CD4-positive, alpha-beta T cell treated with Interferon gamma for 1 hour (primary cell): ENCODE measurements at places on chromosomes 16 and 17.

- DNase-seq, result no peak
These were observed 77.6 kb downstream of the PLD6 start for GRCh38 chr17:17128476-17129075.

- no peak for DNase-seq
These were observed 46.6 kb downstream of the MRM3 start for GRCh38 chr17:828761-829160.

GRCh38 chr17:59287452-59287851, 44.0 kb upstream of the YPEL2 start:
- DNase-seq, result peak; percentile 15

DNA sequence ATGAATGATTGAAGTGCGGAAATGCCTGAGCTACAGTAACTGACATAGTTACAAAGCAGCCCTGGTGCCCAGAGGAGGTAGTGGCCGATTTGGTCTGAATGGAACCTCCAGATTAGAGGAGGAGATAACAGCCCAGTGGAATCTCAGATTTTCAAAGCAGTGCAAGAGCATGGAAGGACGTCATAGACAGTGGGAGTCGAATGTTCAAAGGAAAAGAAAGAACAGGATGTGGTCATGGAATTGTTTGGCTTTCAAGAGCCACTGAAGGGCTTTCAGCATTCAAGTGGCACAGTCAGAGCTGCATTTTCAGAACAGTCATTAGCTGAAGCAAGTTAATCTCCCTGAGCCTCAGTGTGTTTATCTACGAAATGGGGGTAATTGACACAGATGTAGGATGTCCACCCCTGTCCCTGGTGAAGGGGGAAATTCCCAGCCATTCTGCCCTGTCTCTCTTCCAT, 104.6 kb upstream of the CACNG3 start:
- DNase-seq, result no peak

DNA sequence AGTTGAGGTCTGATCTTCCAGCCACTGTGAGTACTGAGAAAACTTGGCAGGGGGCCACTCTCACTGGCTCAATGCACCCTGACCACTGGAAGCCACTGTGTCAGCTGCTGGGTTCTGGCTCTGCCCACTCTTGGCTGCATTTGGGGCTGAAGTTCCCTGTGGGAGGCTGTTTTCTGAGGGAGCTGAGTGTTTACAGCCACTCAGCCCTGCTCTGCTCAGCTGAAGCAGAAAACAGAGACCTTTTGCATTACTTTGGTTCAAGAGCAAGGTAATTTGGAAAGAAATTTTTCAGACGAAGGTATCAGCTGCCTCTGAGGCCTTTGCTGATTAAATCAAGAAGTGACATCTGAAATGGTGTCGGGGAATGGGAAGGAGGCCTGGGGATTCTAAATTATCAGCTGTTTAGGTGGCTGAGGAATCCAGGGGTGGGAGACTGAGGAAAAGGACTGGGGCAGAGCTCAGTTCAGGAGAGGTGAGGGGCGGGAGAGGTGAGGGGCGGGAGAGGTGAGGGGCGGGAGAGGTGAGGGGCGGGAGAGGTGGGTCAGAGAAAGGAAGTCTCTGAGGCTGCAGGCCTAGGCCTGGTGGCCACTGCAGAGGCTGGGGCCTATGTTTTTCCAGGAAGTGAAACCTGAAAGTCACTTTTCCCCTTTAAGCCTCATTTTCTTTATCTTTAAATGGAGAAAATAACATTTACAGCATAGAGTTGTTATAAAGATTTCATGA, at the start of gene ACSM5:
Gene ACSM5 (plus strand): TSS at position 137 of the 723 bp plus-strand sequence. CDS start 1,951 bp downstream, outside the sequence.
- no peak for DNase-seq

DNA sequence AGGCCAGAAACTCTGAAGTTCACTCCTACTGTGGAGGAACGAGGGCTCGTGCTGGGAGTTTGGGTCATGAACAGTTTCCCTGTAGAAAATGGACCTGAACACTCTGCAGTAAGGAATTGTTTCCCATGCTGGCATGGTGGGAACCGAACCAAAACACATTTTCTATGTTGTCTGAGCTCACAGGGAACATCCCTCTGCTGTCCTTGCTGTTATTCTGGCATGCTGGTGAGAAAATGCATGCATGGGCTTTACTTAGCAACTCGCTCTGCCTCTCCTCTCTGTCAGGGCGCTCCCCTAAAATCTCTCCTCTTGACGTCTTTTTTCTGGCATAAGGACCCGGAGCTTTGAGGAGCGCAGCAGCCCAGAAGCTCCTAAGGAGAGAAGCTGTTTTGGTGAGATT, 5.4 kb downstream of the RTN4RL1 start:
- no peak for DNase-seq

GRCh38 chr17:40818733-40819527, 3.5 kb downstream of the KRT10 start:
- DNase-seq, result peak; percentile 86

DNA sequence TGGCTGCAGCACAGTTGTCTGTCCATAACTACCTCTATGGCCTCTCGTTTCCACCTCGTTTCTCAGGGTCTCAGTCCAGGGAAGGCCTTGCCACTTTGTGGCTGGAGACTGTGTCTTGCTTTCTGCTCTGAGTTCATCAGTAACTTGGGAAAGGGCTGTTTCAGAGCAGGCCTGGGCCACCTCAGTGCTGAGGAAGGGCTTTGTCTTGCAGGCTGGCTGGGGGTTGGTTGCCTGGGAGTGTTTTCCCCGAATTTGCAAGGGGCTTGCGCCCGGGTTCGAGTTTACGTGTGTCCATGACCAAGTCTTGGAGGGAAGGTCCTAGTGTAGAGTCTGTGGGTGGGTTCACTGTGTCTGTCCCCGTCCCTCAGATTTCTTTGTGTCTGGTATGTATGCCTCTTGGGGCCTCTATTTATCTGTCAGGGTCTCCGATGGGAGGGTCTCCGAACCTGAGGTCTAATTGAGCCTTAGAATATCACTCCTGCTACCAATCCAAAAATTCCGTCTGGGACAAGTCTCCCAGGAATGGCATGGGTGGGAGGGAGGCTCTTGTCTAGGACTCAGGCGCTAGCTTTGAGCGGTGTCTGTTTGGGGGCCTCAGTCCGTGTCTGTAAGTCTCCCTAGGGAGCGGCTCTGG, 594 bp upstream of the TGFB1I1 start:
- DNase-seq, result no peak

GRCh38 chr17:82346342-82347300, 12.4 kb upstream of the TEX19 start:
- no peak for DNase-seq

GRCh38 chr16:49441366-49441780, 67.8 kb downstream of the C16orf78 start:
- peak; percentile 77 for DNase-seq

DNA sequence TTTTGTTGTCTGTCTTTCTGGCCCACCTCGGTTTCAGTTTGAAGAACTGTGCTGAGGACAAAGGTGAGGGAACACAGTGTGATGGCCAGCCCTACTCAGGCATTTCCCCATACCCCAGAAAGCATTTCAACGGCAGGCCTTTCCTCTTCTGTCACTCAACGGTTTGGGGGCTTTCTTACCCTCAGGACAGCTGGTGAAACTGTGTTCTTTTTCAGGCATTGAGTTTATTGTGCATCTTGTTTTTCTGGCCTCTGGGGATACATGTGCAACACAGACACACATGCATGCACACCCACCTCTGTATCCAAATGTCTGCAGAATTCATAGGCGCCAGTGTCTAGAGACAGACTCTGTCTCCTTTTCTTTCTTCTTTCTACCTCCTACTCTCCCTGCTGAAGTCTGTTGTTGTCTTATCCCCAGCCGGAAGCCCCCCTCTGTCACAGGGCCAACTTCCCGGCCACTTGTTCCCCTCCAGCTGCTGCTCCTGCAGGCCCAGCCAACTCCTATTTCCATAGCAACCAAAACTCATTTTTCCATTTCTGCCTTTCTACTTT, 17.0 kb downstream of the CHD9 start:
- no peak for DNase-seq

DNA sequence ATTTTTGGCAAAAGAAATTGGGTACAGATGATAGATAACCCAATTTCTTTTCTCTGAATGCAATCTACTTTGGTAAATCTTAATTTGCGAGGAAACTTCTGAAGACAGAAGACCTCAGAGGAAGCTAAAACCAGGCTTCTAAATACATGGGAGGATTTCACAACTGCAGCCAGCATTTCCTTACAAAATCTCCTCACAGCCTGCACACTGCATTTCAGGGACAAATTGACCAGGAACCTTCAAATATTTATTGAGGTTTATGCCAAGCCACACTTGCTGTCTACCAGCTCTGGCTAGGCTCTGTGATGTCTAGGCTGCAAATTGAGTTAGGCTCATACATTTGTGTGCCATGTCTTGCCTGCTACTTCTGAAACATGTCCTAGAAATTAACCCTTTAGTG, 167.3 kb upstream of the CDH5 start:
- DNase-seq, result no peak
